ENCODE measurements at places on chromosomes 4 and X. TPM values are rescaled to one million over a fixed set of nuclear protein-coding genes. Genes with fewer than 3 reads are reported as not detected.

Gene NCAPG
- 4.7 TPM for total RNA-seq

Gene NUDT11
- 10.4 TPM for total RNA-seq

Gene PNMA6A
- total RNA-seq, result 1.4 TPM

Gene PLP1
- total RNA-seq, result 0.26 TPM

Gene CXorf65
- total RNA-seq, result not detected

Gene ART3
- total RNA-seq, result 0.09 TPM

All from bronchial smooth muscle cell (primary cell).